ENCODE measurements at places on chromosomes 6 and 20. TPM values are rescaled to one million over a fixed set of nuclear protein-coding genes. Genes with fewer than 3 reads are reported as not detected.

Gene ZNF343
- 12.5 TPM for total RNA-seq

Gene CST5
- total RNA-seq: not detected

Gene PHACTR1
- total RNA-seq: 2.5 TPM

Gene GNAS-AS1
- total RNA-seq: 0.36 TPM

Gene FAM209B
- total RNA-seq: not detected

Gene GPR63
- 1.6 TPM for total RNA-seq

Gene ERMARD
- total RNA-seq: 20.0 TPM

Gene DBNDD2
- total RNA-seq: 99.7 TPM

Gene CLPSL1
- total RNA-seq: not detected

Gene APOBEC2
- 0.71 TPM for total RNA-seq

Gene CYP39A1
- total RNA-seq: 5.3 TPM

Gene TPBG
- total RNA-seq: 6.1 TPM

Gene AVP
- total RNA-seq: not detected

Gene YTHDF1
- 25.0 TPM for total RNA-seq

Gene IL17F
- not detected for total RNA-seq

Gene LY86
- total RNA-seq: 3.9 TPM

Gene HLA-DQB2
- total RNA-seq: 1.1 TPM

Gene DLL1
- 5.5 TPM for total RNA-seq

Gene GNMT
- total RNA-seq: not detected

Gene FERMT1
- total RNA-seq: 0.16 TPM

Gene WFDC2
- 33.9 TPM for total RNA-seq

Gene PROKR2
- not detected for total RNA-seq

Gene NDRG3
- total RNA-seq: 28.5 TPM

Gene COL21A1
- total RNA-seq: 62.5 TPM

Gene HLA-DPB1
- 39.2 TPM for total RNA-seq

Data from sigmoid colon (tissue), 7 donors.